Foreskin melanocyte (primary cell): ENCODE measurements at places on chromosomes 16 and 17.

DNA sequence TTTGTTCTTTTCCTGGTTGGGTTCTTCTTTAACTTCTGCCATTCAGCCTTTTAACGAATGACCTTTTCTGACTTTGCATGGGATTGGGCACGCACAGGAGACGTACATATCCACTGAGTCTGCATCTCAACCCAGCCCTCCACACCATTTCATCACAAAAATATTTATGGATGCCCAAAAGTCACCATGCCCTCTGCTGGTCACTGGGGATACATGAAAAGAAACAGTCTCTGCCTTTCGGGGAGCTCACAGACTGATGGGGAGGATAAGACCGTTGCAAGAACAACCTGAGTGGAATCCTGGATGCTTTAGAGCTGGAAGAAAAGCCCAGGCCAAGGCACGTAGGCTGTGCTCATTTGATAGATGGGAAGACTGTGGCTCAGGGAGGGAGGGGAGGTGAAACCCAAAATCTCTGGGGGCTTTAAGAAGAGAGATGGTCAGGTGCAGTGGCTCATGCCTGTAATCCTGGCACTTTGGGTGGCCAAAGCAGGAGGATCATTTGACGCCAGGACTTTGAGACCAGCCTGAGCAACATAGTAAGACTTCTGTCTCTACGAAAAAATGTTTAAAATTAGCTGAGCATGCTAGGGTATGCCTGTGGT lies 7.9 kb upstream of the MT2A start:
- no peak for DNase-seq

- DNase-seq = no peak
Observed at GRCh38 chr16:4091240-4092012, 24.8 kb downstream of the ADCY9 start.

DNA sequence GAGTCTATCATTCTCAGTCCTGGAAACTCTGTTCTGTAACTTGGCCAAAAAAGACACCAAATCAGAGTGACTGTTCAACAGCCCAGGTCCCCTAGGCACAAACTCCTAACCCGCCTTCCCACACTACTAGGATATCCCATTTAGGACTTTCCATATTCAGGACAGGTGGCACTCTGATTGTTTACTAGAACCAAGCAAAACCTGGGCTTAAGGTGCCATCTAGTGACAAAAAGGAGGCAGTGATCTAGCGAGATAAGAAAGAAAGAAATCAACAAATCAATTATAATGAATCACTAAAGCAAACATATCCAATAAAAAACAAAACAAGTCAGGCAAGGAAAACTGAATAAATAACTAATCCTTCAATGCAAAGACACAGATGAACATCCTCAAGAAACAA lies 203.9 kb downstream of the CEP112 start:
- DNase-seq = peak; percentile 8

DNA sequence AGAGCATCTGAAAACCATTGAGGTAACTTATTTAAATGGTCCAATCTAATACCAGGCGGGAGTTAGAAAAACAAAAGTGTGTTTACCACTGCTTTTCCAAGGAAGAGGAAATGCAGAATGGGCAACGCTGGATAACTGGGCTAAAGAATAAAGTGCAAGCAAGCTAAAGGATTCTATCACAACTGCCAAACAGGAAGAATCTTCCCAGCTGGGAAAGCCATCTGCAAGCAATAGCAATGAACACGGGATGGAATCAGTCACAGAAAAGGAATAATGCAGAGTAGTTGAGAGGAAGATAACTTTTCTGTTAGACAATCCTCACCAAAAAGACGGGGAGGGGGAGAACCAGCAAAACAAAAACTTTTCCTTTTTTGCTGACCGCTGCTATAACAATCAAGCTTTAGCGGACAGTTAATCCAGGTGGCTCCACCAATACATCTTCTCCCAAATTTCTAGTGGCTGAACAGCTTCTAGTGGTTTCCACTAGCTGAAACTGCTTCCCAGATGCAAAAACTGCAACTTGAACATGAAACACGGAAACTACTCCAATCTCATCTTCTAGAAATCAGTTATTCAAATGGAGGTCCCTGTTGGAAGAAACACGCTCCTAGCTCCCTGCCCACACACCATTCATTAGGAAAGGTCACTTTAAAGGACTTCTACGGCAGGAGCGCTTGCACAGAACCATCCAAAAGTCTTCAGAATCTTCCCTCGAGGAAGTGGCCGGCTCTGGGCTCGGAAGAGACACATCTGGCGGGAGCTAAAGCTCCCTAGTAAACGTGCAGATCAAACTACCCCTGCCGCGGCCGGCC lies 929 bp downstream of the TMEM11 start:
- no peak for DNase-seq

- DNase-seq = no peak
Observed at GRCh38 chr16:78668393-78668792, 568.9 kb downstream of the WWOX start.

DNA sequence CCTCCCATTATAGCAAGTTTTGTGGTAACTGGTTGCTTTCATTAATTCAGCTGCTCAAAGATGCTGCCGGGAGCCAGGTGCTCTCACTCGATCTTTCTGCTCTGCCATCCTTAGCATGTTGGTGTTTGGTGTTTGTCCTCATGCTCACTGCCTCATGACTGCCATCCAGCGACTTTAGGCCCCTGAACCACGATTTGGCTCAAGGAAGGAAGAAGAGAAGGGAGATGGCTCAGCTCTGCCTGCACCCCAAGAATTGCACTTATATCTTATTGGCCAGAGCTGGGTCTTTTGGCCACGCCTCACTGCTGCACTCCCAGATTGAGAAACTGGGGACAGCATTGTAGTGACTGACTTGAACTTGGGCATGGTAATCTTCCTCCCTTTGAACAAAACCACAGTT lies 52.7 kb downstream of the ARSG start:
- DNase-seq = no peak

- DNase-seq = no peak
Observed at GRCh38 chr16:50310308-50311133, 44.2 kb downstream of the ADCY7 start.

DNA sequence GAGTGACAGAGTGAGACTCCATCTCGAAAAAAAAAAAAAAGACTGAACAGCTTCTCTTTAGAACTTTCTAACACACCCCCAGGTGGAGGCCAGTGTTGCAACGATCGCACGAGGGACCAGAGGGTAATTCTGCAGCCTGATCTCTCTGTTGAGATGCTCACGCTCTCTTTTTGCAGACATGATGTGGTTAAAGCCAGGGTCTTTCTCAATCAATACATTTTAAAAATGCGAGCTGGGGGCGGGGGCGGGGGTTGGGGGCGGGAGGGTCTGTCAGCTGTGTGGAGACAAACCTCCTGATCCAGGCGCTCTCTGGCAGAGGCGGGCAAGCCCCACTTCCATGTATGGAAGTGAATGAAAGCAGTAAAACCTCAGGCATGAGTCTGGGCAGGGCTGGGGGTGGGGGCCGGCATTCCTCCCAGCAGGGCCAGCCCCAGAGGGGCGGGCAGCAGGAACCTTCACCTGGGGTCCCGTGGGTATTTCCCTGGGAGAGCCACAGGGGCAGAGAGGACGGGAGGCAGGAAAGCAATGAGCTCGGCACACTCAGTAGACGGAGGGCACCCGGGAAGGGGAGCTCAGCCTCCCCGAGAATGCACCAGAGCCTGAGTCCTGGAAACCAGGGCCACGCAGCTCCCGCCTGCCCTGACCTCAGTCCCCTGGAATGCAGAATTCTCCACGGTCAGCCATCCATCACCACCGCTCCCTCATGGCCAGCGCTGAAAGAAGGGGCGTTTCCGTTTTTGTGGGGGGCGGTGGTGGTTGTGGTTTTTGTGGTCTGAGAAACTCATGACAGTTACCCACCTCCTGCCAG lies 28.0 kb downstream of the NXN start:
- DNase-seq = no peak

GRCh38 chr17:4547118-4547906 lies 7.9 kb downstream of the MYBBP1A start:
- DNase-seq = no peak

- DNase-seq = no peak
Observed at GRCh38 chr16:71727551-71728324, 3.2 kb upstream of the PHLPP2 start.

- DNase-seq = no peak
Observed at GRCh38 chr17:40625311-40625710, 22.3 kb downstream of the SMARCE1 start.

- DNase-seq = no peak
Observed at GRCh38 chr16:3908951-3909437, 28.5 kb upstream of the CREBBP start.

GRCh38 chr17:16415031-16415924 lies at the start of gene TRPV2:
TRPV2 (plus strand) TSS chr17:16415571; CDS start chr17:16417669, 2,098 bp downstream.
- no peak for DNase-seq

GRCh38 chr16:28093385-28093725 lies 29.8 kb upstream of the GSG1L start:
- DNase-seq = no peak

DNA sequence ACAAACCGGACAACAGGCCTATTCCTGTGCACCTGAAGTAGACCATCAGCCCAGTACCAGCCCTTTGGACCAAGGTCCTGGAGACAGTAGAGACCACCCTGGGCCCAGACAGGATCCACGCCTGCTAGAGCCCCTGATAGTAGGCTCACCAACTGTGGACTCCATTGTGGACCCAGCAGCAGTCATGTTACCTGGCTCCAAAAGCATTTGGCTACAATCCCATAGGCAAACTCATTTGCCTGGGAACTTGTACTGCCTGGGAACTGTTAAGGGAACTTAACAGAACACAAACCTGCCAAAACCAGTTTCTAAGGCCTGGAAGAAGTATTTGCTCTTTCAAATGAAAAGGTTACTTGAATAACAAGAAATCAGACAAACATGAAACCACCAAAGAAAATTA lies 10.0 kb upstream of the ACSM1 start:
- DNase-seq = no peak

DNA sequence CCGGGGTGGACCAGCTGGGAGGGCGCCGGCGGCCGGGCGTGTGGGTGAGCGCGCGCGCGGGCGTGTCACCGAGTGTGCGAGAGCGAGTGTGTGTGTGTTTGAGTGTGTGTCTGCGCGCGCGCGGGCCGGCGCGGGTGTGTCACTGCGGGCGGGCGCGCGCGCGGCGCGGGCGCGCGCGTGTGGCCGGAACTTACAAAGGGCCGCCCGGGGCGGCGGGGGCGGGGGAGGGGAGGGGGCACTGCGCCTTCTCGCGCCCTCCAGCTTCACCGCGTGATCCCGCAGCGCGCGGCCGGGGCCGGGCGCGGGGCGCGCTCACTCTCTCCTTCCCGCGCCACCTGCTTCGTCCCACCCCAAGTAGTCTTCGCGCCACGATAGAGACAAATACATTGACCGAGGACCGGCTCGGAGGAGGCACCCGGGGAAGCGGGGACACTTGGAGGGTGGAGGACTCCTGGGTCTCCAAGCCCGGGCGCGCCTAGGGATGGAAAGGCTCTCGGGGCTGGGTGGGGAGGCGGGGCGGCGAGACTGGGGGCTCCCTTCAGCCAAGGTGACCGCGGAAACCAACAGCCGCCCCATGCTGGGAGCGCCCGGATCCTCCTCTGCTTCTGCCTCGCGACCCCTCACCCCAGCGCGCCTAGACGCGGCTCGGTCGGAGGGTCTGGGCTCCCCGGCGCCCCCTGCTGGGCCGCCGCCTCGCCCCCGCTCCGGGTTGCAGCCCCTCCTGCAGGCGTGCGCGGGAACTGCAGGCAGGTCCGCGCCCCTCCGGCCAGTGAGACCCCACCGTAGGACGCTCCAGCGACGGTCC lies at the start of gene SRCIN1:
SRCIN1 (minus strand) TSS at position 112 of the 805 bp plus-strand sequence. CDS start 247 bp downstream, outside the sequence.
- no peak for DNase-seq

- DNase-seq = peak; percentile 71
Observed at GRCh38 chr17:78884148-78884825, 18.7 kb downstream of the CEP295NL start.

GRCh38 chr17:27264068-27264812 lies 29.7 kb upstream of the WSB1 start:
- no peak for DNase-seq

DNA sequence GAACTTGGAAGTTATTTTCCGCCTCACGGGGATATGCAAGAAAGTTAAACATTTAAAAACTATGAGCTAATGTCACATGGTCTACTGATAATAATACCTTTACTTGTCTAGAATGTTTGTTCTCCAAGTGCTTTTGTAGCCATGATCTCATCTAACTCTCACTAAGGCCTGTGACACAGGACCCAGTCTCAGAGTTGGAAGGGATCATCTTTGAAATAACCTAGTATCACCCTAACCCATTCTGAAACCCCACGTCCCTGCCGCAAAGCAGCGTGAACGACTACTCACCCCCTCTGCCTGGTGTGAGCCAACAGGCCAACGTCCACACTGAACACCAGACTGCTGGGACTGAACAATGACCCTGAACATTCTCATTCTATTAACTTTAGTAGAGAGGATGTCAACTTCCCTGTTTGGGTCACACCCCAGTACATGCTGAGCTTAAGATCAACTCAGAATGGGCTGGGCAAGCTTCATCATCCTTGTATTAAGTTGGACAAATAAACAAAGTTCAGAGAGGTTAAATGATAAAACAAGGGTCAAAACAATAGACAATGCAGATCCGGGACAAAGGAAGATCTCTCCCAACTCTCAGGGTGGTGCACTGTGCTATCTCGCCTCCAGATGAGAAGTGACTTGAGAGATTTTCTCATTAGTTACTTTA lies 54.8 kb upstream of the BCAR1 start:
- DNase-seq = no peak

DNA sequence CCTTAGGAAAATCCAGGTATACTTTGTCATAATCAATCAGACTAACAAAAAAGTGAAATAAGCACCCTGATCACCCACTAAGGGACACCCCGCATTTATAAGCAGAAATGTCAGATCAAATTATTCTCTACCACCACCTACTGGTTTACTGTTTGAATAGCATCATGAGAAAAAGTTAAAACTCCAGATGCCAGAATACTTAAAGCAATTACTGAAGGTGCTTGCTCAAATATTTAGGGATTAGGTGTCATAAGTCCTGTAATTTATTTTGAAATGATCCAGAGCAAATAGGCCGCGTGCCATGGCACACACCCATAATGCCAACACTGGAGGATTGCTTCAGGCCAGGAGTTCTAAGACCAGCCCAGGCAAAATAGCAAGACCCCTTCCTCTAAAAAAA lies 2.3 kb downstream of the TOP2A start:
- DNase-seq = peak; percentile 24

GRCh38 chr17:38320482-38320881 lies 23.3 kb downstream of the GPR179 start:
- DNase-seq = no peak

DNA sequence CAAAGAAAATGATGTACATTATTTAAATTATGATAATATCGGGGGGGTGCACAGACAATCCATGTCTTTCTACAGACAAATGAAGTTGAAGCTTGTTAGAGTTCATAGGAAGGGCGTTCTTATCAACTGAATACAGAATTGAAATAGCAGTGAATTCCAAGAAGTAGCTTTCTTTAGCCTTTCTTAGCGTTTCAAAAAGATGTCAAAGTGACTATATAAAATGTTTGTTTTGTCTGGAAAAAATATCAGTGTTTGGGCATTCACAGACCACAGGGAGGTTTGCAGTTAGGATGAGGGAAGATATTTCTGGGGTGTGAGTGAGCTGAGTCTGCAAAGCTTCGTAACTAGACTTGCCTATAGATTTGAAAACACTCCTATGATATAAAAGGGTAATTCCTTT lies 55.0 kb downstream of the STX8 start:
- no peak for DNase-seq
